ENCODE measurements at places on chromosomes 6 and 20. TPM values are rescaled to one million over a fixed set of nuclear protein-coding genes. Genes with fewer than 3 reads are reported as not detected.

- peaks cover 2% of the 10 kb centered on the region for H3K27me3 ChIP-seq
- peaks cover 3% of the 10 kb centered on the region for H3K4me1 ChIP-seq
- peaks cover 4% of the 10 kb centered on the region for H3K36me3 ChIP-seq
- DNase-seq: no peak
- H3K27ac ChIP-seq: peak overlapping the region; percentile 51
- no peak overlapping the region for H3K4me3 ChIP-seq
These were observed 106.6 kb downstream of the DLL1 start for GRCh38 chr6:170184316-170184715.

DNA sequence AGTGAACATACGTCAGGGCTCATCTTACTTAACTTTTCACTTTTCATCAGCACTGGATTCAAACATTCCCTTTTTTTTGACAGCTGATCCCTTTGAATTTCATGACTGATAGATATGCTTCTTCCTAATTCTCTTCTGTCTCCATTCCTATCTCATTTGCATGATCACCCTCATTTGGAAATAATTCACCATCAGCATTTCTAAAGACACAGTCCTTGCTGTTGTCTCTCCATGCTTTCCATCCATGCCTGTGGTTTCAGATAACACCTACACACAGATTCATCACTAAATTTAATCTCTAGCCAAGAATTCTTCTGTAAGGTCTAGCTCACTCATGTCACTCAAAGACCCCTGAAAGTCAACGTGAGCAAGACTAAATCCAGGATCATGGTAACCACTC lies 228.4 kb upstream of the BTBD3 start:
- no peak overlapping the region for H3K4me3 ChIP-seq
- peaks cover 11% of the 10 kb centered on the region for H3K27me3 ChIP-seq
- no peak overlapping the region for H3K27ac ChIP-seq
- no peak for DNase-seq
- H3K4me1 ChIP-seq: no peaks in the 10 kb centered on the region

GRCh38 chr6:27591699-27592480 lies 119.0 kb upstream of the ZNF184 start:
- H3K4me3 ChIP-seq: no peak overlapping the region
- H3K27ac ChIP-seq: no peak overlapping the region
- DNase-seq: no peak
- H3K4me1 ChIP-seq: peaks cover 2% of the 10 kb centered on the region
- H3K36me3 ChIP-seq: no peaks in the 10 kb centered on the region

- no peak overlapping the region for H3K27ac ChIP-seq
- H3K4me1 ChIP-seq: peaks cover 21% of the 10 kb centered on the region
- H3K4me3 ChIP-seq: no peak overlapping the region
- peaks cover 17% of the 10 kb centered on the region for H3K36me3 ChIP-seq
These were observed 1.4 kb upstream of the TSPYL4 start for GRCh38 chr6:116255246-116255800.

- H3K4me3 ChIP-seq: no peak overlapping the region
- H3K27me3 ChIP-seq: no peaks in the 10 kb centered on the region
- H3K36me3 ChIP-seq: no peaks in the 10 kb centered on the region
- H3K27ac ChIP-seq: no peak overlapping the region
- H3K4me1 ChIP-seq: no peaks in the 10 kb centered on the region
These were observed 491.8 kb downstream of the KIF16B start for GRCh38 chr20:16081421-16081820.

DNA sequence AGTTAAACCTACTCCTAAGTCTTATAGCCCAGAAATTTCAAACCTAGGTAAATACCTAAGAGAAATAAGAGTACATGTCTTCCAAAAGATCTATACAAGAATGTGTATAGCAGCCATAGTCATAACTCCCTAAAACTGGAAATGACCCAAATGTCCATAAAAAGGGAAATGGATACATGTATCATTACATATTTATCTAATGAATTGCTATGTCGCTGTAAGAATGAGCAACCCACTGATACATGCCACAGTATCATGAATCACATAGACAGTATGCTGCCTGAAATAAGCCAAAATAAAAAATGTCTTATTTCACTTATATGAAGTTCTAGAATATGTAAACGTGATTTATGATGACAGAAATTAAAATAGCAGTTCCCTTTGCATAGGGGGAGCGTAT lies 679.5 kb downstream of the MAFB start:
- no peaks in the 10 kb centered on the region for H3K4me1 ChIP-seq
- no peaks in the 10 kb centered on the region for H3K27me3 ChIP-seq

- H3K27me3 ChIP-seq: no peaks in the 10 kb centered on the region
- peaks cover 27% of the 10 kb centered on the region for H3K4me1 ChIP-seq
- no peak for DNase-seq
- peaks cover 22% of the 10 kb centered on the region for H3K36me3 ChIP-seq
These were observed 125.1 kb downstream of the JARID2 start for GRCh38 chr6:15370733-15371671.

DNA sequence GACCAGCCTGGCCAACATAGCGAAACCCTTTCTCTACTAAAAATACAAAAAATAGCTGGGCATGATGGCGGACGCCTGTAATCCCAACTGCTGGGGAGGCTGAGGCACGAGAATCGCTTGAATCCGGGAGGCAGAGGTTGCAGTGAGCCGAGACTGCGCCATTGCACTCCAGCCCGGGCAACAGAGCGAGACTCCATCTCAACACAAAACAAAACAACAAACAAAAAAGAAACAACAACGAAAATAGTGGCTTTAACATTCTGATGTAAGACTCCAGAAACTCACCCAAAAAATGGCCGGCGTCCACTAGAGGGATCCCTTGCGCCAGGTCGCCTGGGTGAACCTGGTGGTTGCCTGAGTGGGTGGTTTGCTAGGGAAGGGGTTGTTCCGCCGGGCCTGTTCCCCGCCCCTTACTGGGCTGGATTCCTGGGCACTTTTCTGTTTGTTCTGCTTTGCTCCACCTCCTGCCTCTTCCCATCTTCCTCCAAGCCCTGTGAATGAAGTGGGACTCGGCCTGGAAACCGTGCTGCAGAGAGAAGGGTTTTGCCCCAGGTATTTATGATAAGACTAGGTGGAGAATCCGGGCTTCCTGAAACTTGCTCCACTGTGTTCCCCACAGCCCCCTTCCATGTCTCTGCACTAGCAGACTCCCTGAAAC lies 1.5 kb downstream of the PABPC1L start:
- H3K36me3 ChIP-seq: peaks cover 17% of the 10 kb centered on the region
- peak; percentile 71 for DNase-seq
- no peaks in the 10 kb centered on the region for H3K27me3 ChIP-seq
- peaks cover 33% of the 10 kb centered on the region for H3K4me1 ChIP-seq
- H3K4me3 ChIP-seq: peak overlapping the region; percentile 61

- no peaks in the 10 kb centered on the region for H3K36me3 ChIP-seq
- H3K4me1 ChIP-seq: no peaks in the 10 kb centered on the region
- DNase-seq: no peak
- H3K27me3 ChIP-seq: peaks cover 2% of the 10 kb centered on the region
- no peak overlapping the region for H3K4me3 ChIP-seq
These were observed 43.2 kb upstream of the CNR1 start for GRCh38 chr6:88209301-88209700.

- peak overlapping the region; percentile 64 for H3K27ac ChIP-seq
- H3K4me3 ChIP-seq: no peak overlapping the region
- peaks cover 36% of the 10 kb centered on the region for H3K36me3 ChIP-seq
- DNase-seq: no peak
- H3K4me1 ChIP-seq: peaks cover 24% of the 10 kb centered on the region
- H3K27me3 ChIP-seq: no peaks in the 10 kb centered on the region
These were observed 16.1 kb downstream of the SRSF3 start for GRCh38 chr6:36610041-36610955.

- peaks cover 13% of the 10 kb centered on the region for H3K36me3 ChIP-seq
- H3K4me1 ChIP-seq: peaks cover 23% of the 10 kb centered on the region
- no peak overlapping the region for H3K27ac ChIP-seq
- H3K27me3 ChIP-seq: peaks cover 2% of the 10 kb centered on the region
- no peak overlapping the region for H3K4me3 ChIP-seq
These were observed 18.4 kb upstream of the IFNGR1 start for GRCh38 chr6:137237413-137238170.

- no peak for DNase-seq
- H3K27ac ChIP-seq: no peak overlapping the region
- no peaks in the 10 kb centered on the region for H3K36me3 ChIP-seq
- peaks cover 4% of the 10 kb centered on the region for H3K4me1 ChIP-seq
These were observed 62.1 kb downstream of the GINS1 start for GRCh38 chr20:25469558-25469957.

DNA sequence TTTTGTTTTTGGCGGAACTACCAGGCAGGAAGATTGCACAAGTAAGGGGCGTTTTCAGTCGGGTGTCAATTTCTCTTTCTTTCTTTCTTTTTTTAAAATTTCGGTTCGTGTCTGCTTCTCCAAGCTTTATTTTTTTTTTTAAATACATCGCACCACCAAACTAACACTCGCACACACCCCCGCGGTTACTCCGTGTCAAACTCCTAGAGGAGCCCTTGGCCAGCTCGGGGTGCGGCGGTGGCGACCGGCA lies 338 bp downstream of the UTRN start:
- H3K27me3 ChIP-seq: peaks cover 3% of the 10 kb centered on the region
- peaks cover 7% of the 10 kb centered on the region for H3K36me3 ChIP-seq
- DNase-seq: no peak
- H3K4me3 ChIP-seq: peak overlapping the region; percentile 95
- H3K27ac ChIP-seq: peak overlapping the region; percentile 89

- DNase-seq: no peak
- no peaks in the 10 kb centered on the region for H3K36me3 ChIP-seq
- peaks cover 11% of the 10 kb centered on the region for H3K27me3 ChIP-seq
- no peak overlapping the region for H3K4me3 ChIP-seq
- H3K27ac ChIP-seq: no peak overlapping the region
These were observed 23.2 kb upstream of the ELOVL2 start for GRCh38 chr6:11067348-11067747.

DNA sequence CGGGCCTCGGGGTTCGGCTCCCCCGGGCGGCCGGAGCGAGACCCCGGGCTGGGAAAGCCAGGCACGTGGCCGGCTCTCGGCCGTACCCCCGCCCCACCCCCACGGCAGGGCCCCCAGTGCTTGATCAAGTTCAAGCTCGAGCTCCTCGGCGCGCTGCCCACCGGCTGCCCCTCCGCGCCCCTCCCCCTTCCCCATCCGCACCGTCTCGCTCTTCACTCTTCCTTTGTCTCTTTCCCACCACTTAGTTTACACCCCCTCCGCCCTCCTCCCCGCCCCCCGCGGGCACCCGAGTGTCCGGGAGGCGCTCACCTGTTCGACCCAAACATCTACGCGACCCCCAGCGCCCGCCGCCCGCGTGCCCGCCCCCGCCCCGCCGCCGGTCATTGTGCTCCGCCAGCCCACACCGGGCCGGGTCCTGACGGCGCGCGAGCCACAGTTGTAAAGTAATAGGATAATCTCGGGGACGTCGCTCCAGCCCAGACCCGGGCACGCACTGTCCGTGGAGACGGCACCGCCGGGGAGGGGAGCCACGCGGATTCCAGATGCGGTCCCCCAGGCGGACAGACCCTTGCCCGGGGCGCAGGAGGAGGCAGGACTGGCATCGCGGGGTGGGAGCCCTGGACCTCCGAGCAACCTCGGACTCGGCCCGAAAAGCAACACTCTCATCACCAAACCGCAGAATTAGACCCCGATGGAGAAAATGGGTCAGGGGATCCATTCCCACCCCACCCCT lies 100.7 kb downstream of the NOL4L start:
- H3K27me3 ChIP-seq: no peaks in the 10 kb centered on the region
- H3K4me3 ChIP-seq: peak overlapping the region; percentile 66
- H3K27ac ChIP-seq: no peak overlapping the region
- DNase-seq: peak; percentile 54
- peaks cover 10% of the 10 kb centered on the region for H3K36me3 ChIP-seq
- peaks cover 16% of the 10 kb centered on the region for H3K4me1 ChIP-seq

The C20orf144 gene
- 0.43 TPM for total RNA-seq

The SLC35B3 gene
- total RNA-seq: 11.6 TPM

The SLC22A2 gene
- not detected for total RNA-seq

The CNR1 gene
- total RNA-seq: not detected

Data from activated naive CD8-positive, alpha-beta T cell treated with anti-CD3 and anti-CD28 coated beads, Interleukin-2, amount 10 ng/mL, durations not matched to agents 7 days and 5 days (primary cell).